IPS-NIHi11 (cell line): ENCODE measurements at places on chromosomes 11 and 22.

DNA sequence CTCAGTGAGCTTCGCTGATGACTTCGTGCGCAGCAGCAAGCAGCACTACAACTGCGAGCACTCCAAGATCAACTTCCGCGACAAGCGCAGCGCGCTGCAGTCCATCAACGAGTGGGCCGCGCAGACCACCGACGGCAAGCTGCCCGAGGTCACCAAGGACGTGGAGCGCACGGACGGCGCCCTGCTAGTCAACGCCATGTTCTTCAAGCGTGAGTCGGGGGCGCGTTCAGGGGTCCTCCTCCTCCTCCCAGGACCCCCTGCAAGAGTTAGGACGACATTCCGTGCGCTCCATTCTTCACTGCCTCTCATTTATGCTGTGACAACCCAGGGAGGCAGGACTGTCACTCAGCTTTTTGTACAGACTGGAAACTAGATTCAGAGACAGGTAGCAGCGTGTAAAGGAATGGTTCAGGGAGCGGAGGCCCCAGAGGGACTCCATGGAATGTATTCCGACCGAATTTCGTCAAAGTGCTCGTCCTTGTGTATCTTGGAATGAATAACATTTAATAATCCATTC lies 4.8 kb downstream of the SERPINH1 start:
- no peak for DNase-seq

- DNase-seq, result no peak
These were observed 1298.0 kb upstream of the RAG2 start for GRCh38 chr11:37896016-37896415.

DNA sequence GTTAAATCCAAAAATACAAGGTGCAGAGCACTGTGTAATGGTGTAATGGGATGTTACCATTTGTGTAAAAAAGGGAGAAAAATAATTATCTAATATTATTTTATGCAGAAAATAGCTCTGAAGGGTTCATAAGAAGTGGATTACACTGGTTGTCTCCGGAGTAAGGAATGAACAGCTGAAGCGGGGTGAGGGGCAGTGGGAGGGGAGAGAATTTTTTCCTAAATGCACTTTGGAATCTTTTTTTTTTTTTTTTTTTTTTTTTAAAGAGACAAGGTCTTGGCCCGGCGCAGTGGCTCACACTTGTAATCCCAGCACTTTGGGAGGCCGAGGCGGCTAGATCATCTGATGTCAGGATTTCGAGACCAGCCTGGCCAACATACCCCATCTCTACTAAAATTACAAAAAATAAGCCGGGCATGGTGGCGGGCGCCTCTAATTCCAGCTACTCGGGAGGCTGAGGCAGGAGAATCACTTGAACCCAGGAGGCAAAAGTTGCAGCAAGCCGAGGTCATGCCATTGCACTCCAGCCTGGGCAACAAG lies 6.8 kb upstream of the POLR3H start:
- no peak for DNase-seq

DNA sequence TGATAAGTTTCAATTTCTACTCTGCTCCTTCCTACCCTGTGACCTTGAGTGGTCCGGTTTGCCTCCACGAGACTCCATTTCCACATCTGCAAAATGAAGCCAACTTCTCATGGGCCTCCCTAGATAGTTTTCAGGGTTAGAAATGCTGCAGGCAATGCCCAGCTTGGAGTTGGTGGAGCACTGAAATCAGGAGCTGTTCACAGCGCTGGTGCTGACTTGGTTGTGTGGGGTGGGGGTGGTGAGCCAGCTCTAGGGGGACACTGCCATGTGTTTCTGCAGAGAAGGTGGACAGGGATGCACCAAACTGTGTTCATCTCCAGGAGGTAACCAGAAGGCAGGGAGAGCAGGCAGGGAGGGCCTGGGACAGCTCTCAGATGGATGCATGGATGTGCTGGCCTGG lies 37.0 kb downstream of the SGSM1 start:
- DNase-seq, result peak; percentile 56

- DNase-seq, result no peak
These were observed 458.4 kb downstream of the MIAT start for GRCh38 chr22:27115816-27116256.

DNA sequence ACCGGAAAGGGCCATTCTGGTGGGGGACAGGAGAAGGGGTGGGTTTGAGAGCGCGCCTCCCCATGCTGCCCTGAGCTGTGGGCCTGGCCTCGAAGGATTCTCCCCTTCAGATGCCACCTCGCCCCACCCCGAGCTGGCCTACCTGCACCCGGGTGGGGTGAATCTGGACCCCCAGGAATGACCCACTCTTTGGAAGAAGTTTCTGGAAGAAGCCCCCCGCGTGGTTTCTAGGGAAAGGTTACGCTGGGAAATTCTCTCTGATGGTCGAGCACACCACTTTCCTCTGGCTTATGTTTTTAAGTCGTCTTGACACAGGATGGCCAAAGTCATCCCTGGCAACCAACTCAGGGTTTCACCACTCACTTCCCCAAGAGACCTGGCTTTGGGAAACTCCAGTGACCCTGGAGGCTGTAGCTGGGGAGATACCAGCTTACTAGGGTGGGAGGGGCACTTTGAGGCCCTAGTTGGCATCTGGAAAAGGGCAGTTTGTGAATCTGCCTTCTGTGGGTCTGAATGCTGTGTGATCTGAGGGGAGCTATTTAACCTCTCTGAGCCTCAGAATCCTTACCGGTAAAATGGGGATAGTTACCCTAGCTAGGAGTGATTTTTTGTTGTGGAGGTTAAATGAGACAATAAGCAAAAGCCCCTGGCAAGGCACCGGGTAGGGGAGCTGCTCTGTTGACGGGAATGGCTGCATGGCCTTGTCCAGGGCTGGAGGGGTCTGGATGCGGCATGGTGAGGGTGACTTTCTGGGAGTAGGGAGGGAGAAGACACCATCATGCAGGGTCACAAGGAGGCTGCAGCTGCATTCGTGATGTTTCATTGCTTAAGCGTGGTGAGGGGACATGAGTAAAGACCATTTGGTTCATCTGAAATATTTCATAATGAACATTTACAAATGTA lies 45.3 kb upstream of the ACCSL start:
- DNase-seq, result no peak

DNA sequence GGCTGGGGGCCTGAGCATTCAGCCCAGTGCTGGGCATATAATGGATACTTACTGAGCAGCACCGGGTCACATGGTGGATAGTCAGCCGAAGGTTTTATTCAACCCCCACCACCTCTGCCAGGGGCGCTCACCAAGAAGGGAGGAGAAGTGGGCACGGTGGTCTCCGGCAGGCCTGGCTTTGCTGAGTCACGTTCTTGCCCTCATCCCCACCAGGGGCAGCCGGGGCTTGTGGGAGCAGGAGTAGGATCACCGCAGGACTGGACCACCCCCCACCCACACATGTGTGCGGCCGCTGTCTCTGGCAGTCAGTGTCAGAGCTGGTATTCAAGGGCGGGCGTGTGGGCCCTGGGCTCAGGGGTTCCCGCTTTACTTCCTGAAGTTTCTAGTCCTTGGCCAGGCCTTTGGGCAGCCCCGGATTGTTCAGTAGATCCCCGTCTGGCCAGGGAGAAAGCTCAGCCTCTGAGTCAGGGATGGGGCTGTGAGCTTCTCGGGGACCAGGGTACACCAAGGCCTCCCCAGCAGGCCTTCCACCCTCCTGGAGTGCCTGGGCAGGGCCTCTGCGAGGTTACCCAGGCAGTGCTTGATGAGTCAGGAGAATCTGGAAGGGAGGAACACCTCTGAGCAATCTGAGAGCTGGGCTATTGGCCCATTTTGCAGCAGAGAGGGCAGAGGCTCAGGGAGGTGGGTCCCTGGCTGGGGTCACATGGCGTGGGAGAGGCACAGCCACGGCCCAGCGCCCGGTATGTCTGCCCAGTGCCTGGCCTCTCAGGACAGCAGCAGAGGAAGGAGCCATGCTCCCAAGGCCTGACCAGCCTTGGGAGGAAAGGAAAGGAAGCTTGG lies 60.6 kb downstream of the RTL6 start:
- DNase-seq, result no peak

DNA sequence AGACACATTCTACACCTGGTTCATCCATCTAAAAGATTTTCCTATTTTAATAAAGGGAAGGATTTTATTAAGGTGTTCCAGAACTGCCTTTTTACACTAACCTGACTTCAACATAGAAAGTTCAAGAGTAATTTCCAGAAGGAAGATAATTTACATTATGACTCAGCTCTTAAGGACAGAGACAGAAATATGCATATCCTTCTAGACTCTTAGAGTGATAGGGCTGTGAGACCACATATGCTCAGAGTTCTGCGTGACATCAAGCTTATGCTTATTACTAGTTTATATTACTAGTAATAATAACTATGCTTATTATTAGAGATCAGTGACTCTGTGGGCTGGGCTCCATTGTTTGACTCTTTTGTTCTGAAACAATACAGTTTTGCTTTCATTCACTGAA lies 4.6 kb downstream of the PDGFD start:
- no peak for DNase-seq

DNA sequence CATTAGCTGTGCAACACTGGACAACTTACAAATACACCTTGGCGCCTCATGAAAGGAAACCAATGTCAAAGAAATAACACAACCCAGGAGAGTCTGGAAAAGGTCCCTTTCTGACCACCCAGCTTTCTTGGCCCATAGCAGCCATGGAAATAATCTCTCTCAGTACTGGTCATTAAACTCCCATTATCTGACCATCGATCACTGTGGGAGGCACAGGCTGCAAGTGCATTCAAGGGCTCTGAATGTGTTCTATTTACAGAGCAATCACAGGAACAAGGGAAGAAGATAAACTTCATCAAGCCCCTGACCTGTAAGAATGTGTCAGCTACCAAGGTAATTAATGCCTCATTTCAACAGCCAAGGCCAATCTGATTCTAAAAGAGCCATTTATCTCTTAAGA lies 40.1 kb downstream of the CTSC start:
- DNase-seq, result no peak
